ENCODE measurements at places on chromosomes 4 and X.

DNA sequence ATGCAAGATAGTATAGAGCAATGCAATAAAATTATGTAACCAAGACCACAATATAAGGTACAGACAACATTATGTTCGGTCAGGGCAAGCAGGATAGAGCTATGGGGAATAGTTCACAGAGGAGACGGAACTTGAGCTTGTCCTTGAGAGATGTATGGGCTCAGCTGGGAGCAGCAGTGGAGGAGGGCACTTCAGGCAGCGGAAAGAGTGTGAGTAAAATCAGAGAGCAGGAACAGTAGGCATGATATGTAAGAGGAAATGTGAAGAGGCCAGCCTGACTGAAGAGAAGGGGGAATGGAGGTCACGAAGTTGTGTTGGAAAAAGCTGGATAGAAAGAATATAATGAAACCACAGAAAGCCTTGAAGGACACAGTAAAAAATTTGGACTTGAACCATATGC, 217.2 kb upstream of the NOCT start:
- DNase-seq, result no peak

DNA sequence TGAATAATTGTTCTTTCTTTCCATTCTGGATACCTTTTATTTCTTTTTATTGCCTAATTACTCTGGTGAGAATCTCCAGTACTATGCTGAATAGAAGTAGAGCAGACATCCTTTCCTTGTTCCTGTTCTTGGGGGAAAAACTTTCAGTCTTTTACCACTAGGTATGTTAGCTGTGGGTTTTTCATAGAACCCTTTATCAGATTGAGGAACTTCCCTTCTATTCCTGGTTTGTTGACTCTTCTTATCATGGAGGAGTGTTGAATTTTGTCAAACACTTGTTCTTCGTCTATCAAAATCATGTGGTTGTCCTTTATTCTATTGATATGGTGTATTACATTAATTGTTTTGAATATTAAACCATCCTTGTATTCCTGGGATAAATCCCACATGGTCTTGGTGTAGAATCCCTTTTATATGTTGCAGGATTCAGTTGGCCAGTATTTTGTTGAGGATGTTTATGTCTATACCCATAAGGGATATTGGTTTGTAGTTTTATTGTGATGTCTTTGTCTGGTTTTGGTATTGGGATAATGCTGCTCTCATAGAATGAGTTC, 23.6 kb downstream of the SH3BP2 start:
- DNase-seq, result no peak

DNA sequence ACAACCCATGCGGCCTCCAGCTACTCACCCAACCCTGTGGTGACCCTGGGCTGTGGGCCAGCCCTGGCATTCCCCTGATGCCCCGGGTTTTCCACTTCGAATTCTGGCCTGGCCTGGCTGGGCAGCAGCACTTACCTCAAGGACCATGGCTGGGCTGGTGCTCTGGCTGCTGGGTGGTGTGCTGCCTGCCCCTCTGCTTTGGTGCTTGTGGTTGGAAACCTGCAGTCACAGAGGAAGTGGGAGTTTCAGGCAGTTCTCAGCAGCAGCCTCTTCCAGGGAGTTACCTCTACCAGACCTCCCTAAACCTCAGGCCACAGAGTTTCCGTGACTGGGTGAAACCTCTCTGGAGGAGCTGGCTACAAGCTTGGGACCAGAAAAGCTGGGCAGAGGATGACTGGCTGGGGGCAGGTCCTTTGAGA, at the start of gene CXCR3:
TSS of gene CXCR3 (minus strand) at position 209 of the 419 bp plus-strand sequence. CDS start at position 147, 62 bp downstream.
- no peak for DNase-seq

DNA sequence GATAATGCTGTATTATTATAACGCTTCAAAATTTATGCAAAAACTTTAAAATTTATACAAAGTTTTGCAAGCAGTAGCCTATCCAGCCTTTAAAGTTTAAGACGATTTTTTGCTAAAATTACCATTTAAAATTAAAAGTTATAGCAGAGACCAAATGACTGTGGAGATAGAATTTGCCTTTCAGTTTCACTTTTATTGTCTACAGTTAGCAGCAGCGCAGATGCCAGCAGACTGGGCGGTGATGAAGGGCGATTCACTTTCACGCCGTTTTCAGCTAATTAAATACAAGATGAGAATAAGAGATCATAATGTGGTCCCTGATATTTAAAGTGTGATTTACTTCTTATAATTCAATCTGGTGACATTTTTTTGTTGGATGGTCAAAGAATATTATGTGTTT, 1381.5 kb upstream of the ADGRL3 start:
- no peak for DNase-seq

DNA sequence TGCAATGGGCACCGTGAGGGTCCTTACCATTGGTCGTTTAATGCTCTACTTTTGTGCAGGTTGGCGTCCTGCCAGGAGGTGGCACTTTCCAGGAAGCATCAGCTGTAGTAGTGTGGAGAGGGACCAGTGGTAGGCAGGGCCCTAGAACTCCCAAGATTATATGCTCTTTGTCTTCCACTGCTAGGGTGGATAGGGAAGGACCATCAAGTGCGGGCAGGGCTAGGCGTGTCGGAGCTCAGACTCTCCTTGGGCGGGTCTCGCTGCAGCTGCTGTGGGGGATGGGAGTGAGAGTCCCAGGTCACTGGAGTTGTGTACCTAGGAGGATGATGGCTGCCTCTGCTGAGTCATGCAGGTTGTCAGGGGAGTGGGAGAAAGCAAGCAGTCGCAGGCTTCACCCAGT, 134.7 kb downstream of the KLF8 start:
- DNase-seq, result no peak

DNA sequence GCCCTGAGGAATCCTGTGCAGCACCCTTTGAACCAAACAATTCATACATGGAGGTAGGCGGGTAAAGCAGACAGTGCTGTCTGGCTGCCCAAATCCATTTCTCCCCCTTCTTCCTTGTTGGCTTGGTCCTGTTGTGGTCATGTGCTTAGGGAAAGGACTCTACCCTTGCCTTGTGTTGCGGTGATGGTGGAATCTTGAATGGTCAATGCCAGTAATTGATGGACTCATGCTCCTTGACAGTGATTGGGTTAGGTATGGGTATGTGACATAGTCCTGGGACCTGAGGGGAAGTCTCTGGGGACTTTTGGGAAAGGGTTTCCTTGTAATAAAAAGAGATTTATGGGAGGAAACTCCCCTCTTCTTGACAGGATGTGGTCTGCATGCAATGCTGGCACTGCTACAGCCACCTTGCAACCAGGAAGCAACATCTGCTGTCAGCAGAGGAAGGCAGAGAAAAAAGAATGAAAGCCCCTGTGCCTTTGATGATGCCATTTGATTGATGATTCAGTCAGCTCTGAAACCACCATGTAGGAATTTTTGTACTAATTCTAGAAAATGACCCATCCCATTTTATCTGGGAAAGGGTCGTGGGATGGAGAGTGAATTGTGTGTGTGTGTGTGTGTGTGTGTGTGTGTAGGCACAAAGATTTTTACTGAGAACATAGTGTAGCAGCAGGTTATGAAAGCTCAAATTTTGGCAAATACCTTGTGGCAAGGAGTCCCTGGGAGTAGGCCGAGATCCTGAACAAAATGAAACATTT, 30.0 kb upstream of the HUWE1 start:
- DNase-seq, result no peak

DNA sequence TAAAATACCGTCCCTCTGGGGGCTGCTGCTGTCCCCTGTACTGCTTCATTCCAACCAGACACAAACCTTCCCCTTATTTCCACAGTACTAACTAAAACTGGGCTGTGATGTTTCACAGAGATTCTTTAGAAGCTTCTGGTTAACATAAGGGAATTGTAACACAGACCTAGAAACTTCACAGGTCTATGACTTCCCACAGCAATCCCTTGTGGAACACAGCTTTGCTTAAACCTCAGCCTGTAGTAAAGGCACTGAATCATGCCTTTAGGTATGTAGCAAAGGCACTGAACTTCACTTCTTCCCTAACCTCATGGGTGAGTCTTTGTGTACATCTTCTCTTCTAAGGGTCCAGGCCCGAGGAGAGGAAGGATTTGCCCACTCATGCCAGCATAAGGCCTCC, 49.4 kb downstream of the SPINK2 start:
- DNase-seq, result peak; percentile 14

DNA sequence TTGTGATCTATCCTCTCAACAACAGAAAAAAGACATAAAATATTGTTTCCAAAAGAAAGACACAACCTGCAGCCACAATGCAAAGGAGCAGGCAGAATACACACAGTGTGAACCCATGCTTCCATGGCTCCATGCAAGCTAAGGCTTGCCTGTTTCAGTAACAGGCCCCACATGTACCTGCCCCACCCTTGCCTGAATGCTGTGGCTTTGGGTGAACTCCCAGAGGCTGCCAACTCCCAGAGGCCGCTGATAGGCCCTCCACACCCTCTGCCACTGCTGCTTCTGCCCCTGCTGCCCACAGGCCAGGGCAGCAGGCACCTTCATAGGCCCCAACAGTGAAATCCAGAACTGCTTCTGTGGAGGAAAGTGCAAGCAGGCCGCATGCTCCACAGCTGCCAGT, 313.9 kb downstream of the CHIC1 start:
- DNase-seq, result no peak

DNA sequence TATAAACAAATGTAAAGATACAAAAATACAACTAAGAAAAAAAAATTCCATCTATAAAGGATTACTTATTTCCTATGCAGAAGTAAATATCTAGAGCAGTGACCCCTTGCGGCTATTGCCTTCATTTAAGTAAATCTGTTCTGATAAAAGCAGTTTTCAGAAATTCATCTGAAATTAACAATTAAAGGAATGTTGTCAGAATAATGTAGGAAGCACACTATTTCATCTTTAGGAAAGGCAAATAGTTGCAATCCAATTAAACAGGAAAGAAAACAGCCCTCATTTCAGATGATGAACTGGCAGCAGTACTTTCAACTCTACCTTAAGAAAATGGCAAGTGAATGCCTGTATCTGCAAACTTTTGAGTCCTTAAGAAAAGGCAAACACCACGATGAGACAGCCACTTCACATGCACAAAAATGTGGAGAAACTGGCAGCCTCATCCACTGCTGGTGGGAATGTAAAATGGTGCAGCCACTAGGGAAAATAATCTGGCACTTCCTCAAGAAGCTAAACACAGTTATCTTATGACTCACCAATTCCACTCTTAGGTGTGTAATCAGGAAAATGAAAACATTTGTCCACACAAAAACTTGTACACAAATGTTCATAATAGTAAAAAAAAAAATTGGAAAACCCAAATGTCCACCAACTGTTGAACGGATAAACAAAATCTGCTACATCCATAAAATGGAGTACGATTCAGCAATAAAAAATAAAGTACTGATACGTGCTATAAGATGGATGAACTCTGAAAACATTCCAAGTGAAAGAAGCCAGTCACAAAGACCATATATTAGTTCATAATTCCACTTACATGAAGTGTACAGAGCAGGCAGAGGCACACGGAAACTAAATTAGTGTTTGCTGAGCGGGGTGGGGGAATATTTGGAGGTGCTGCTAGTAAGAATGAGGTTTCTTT, 2.0 kb upstream of the THAP9 start:
- DNase-seq, result peak; percentile 95

GRCh38 chr4:85956293-85956945, 403.4 kb downstream of the MAPK10 start:
- DNase-seq, result no peak

GRCh38 chr4:67401902-67402301, 143.4 kb downstream of the CENPC start:
- DNase-seq, result no peak

GRCh38 chr4:78734441-78735162, 41.5 kb upstream of the BMP2K start:
- no peak for DNase-seq

GRCh38 chrX:867966-868647, 237.5 kb downstream of the SHOX start:
- DNase-seq, result no peak

GRCh38 chr4:38762560-38762959, 20.2 kb downstream of the TLR10 start:
- DNase-seq, result no peak

DNA sequence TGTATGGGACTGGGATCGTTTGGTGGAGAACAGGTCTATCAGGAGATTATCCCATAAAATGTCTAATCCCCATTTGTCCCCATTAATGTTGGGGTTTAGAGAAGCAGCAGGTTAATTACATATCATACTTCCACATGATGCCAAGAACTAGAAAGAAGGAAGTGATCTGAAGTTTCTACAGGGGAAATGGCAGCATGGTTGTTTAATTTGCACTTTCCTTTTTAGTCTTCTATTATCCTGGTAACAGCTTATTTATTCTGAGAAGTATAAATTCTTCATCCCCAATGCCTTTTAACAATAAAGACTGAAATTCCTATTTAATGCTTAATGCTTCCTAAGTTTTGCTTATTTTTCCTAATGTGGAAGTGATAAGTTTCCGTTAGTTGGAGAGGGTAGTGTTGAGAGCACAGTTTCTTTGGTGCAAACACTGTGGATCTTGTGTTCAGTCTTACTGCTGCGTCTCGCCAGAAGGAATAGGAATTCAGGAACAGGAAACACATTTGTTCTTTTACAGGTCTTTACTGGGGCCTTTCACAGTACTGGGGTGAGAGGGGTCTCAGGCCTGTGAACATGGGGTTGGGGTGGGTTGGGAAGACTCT, 59.5 kb upstream of the TADA2B start:
- no peak for DNase-seq

- no peak for DNase-seq
These were observed 46.2 kb downstream of the MAPK10 start for GRCh38 chr4:86313656-86314055.

DNA sequence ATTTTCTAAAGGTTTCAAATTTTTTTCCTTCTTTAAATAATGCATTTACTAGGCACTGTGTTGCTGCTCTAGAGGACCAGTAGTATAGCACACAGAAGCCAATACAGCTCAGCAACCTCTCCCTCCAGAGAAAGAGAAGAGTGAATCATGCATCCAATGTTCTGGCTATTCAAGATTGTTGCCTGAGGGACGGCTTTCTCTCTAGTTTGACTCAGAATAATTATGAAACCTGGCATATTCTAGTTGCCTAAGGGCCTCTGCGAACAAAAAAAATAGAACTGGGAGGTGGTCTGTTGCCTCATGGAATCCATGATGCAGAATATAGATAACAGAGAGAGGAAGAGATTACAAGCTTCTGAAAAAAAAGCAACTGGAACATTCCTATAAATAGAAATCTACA, 1233.3 kb upstream of the PABPC4L start:
- DNase-seq, result no peak

DNA sequence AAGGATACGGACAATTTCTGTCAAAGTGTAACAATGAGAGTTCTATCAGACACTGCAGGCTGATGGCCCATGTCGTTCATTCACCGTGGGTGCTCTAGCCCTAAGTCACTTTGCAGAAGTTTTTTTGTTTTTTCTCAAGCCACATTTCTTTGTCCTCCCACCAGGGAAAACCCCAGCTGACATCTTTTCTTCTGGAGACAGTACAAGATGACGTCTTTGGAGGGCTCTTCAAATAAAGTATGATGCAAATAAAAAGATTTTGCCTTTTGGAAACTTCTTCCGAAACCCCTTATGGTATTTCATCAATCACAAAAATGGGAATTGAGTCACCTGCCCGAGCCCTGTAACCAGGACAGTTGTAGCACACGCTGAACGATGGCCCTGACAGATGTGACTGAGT, 73.2 kb downstream of the TRAPPC11 start:
- DNase-seq, result no peak

GRCh38 chr4:63986253-63986652, 423.0 kb downstream of the TECRL start:
- no peak for DNase-seq

Data from GM23248 (cell line).